ENCODE measurements at places on chromosomes 5 and 9.

- DNase-seq: no peak
Observed at GRCh38 chr9:15293804-15294316, 13.2 kb downstream of the TTC39B start.

DNA sequence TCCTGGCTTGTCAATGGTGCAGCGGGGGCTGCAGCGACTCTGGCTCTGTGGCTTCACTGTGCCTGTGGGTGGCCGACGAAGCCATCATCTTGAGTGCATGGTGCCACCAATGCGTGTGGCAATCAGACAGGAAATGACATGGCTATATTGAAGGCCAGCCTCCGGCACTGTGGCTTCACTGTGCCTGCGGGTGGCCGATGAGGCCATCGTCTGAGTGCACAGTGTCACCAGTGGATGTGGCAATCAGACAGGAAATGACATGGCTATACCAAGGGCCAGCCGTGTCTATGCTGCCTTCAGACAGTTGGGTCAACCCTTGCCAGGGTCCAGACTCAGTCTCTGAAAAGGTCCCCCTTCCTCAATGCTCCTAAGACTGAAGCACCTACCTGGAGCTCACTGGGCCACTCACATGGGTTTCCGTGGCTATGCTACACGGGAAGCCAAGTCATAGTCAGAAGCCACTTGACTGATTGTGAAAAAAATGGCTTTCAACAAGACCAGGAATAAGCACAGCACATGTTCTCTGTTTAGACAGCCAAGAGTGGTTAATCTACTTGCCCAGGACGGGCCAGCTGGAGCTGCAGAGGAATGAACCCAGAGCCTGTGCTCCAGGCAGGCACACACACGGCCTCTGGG lies 67.5 kb upstream of the S1PR3 start:
- DNase-seq: peak; percentile 10

DNA sequence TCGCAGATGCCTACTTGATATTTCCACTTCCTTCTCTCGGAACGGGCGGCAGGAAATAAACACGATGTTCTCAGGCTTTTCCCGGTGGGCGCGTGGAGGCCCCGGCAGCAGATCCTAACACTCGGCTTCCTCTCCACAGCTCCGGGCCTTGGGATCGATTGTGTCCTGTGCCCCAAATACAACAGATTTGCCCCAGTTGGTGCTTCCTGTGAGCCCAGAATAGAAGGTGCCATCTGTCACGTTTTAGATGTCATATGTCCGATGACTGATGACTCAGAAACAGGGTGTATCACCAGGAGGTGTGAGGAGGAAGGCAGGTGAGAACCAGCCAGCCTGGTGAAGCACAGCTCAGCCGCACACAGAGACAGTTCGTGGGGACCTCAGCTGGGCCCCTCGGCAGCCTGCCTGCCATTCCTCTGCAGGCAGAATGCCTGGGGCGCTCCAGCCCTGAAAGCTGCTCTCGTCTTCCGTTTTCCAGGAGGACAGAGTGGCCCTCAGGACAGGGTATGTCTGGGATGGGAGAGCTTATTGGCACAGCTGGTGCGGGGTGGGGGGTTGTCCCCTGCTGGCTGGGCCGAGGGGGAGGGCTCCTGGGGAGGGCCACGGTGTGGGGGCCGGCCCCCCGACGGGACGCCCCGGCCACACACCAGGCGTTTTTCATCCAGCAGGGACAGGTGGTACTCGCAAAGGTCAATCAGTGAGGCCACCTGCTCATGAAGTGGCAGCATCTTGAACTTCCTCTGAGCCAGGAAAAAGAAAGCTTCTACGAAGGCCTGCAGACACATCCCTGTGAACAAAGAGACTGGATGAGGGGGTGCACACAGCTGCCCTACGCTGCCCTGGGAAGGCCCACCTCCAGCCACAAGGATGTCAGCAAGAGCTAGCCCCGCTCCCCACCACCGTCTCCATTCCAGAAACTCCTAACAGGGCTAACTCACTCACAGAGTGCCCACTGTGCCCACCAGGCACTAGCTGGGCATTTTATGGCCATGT lies 171.0 kb downstream of the DAB2IP start:
- DNase-seq: no peak

DNA sequence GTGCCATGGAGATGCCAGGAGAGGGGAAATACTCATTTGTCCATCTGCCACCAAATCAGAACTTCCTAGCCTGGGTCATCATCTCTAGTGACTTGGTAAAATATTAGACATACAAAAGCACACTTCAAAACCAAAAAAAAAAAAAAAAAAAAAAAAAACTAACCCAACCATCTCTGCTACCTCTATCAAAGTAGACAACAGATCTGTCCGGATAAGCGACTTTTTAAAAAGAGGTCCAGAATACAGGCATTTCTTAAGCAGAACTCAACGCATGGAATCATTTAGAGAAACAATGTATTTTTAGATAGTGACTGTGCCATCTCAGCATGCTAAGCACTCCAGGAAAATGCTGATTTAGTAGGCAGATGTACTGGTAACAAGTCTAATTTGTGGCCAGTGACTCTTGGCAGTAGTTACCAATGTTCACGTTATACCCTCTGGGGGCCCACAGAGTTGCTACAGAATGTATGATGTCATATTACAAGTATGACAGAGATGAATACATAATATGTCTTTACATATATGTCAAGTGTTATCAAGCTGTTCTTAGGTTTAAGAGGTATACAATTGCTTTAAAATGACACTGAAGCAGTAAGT lies 107.8 kb downstream of the SMIM23 start:
- DNase-seq: no peak

DNA sequence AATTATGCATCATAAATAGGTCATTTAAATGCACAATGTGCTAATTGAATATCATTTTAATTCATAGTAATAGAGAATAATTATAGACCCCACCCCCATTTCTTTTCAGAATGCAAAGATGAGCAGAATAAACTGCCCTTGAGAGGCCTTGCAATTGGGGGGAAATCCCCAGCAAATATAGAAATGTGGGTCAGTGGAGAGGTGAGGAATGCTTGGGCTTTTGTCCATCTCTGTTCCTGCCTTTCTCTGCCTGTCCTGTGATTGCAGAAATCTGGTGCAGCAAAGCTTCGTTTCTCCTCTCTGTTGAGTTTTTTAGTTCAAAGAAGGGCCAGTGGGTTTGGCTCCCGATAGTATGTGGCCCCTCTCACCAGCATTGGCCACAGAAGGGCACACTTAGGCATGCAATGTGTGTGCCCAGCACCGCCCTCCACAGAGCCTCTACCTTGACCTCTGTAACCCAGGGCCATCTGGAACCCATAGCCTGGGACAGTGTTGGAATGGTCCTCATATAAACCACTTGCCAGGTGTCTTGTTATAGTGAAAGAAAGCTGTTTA lies 164.2 kb downstream of the SEMA6A start:
- DNase-seq: no peak

DNA sequence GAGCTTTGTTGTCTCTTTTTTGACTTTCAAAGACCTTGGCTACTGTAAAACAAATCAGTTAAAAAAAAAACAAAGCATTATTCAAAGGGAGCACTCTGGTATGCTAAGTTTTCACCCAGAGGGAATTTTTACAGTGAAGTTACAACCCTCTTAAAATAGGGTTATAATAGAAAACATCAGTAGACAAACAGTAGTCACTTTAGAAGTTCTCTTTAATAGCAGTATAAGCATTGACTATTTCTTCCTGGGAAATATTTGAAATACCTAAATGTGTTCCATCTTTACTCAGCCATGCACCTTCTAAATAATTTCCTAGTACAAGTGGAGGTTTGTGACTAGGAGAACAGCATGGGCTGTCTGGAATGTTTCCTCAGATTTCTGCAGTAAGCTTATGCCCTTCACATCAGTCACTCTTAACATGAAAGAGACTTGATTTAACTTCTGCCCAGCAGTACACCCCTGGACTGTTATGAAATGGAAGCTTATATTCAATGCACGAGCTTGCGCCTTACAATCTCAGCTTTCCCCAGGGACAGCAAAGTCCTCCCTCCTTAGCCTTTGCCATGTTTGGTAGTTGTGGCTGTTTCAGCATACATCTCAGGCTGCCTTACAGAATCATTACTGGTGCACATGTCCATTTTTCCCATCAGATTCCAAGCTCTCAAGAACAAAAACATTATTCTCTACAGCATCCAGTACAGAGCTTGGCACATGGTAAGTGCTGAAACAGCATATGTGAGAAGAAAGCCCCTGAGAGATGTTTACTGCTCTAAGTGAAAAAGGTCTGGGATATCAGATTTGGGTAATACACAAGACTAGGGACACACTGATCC lies 191.5 kb downstream of the ZNF608 start:
- DNase-seq: no peak

DNA sequence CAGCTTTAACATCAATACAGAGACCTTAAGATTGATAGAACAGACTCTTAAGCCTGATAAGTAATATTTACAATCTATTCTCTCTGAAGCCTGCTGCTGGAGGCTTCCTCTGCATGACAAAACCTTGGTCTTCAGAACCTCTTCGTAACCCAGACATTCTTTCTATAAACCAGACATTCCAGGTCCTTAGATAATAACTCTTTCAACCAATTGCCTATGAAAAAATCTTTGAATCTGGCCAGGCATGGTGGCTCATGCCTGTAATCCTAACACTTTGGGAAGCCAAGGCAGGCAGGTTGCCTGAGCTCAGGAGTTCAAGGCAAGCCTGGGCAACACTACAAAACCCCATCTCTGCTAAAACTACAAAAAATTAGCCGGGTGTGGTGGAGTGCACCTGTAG lies 327.8 kb downstream of the ENC1 start:
- no peak for DNase-seq

DNA sequence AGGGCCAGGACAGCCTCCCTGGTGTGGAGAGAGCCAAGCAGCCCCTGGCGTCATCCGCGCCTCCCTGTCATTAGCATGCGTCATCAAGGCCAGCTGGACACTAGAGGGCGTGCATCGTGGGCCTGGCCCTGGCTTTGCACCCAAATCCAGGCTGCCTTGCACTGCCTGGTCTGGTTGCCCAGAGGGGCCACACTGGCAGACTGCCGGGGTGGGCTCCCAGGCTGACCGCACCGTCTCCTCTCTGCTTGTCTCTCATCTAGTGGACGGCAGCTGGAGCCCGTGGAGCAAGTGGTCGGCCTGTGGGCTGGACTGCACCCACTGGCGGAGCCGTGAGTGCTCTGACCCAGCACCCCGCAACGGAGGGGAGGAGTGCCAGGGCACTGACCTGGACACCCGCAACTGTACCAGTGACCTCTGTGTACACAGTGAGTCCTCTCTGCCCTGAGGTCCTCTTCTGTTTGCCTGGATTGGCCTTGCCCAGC lies 29.0 kb downstream of the HK3 start:
- peak; percentile 55 for DNase-seq

- DNase-seq: no peak
Observed at GRCh38 chr9:3887221-3887653, 361.4 kb upstream of the RFX3 start.

DNA sequence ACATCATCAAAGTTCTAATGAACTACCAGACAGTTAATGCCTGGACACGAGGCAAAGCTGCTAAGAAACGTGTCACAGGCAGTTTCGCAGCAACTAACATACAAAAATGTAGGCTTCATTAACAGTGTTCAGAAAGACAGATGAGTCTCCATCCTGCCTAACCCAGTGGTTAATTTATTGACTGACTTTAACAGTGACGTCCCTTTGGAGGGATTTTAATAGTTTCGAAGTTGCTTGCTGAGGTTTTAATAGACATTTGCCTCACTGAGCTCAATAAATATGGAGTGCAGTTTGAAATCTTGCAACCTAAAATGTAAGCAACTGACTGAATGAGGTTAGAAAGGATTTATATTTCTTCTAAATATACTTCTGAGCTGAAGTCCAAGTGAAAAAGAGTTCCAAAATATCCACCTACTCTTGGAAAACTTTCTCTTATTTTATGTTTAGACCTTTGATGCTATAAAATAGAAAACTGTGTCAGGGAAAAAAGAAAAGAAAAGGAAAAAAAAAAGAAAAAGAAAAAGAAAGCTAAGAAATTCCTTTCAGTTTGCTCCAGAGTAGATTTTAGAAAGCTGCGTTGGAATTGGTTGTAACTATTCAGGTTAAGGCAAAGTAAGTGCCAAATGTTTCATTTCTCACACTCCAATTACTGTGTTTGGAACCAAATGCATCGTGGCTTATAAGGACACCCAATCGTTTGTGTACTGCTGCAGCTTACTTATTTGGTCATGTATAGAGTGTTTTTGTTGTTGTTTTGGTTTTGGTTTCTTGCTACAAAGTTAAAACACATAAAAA lies 2016.6 kb downstream of the MAT2B start:
- DNase-seq: no peak

- no peak for DNase-seq
Observed at GRCh38 chr9:107895501-107896001, 406.0 kb upstream of the KLF4 start.

DNA sequence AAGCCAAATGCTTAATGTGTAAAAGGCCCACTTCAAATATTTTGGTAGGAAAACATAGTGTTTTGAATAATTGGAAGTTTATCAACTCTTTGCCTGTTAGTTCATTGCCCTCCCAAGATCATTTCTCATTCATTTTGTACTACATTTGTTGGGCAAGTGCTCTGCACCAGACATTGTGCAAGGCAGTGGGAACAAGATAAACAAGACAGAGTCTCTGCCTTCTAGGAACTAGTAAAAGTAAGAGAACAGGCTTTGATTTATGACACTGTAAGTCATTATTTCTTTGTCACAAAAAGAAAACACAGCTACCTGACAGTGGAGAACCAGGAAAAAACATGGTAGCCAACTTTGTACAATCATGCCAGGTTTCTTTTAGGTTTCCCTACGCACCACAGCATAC lies 63.7 kb upstream of the PAM start:
- no peak for DNase-seq

DNA sequence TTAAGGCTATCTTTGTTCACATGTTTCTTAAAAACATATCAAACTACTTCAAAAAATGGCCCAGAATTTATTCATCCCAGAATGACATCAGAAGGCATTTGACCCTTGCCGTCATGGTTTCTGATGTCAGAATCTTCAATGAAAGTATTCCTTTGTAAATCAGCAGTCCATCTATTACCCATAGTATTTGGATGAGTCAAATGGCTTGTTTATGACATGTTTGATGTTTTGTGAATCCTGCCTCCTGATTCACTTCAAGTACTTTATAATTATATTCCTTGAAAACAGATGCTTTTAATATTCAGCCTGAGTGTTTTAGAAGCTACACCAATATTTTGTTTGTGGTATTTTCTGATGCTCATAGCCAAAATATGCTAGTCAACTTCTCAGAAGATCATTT lies 200.8 kb upstream of the MEF2C start:
- DNase-seq: no peak

All from hematopoietic multipotent progenitor cell treated with erythropoietin and hydrocortisone succinate and interleukin-3 and kit ligand, for 8 days (in vitro differentiated cells).